ENCODE measurements at places on chromosomes 7 and 10. TPM values are rescaled to one million over a fixed set of nuclear protein-coding genes. Genes with fewer than 3 reads are reported as not detected.

ANKRD2 gene
- total RNA-seq: not detected

DNA sequence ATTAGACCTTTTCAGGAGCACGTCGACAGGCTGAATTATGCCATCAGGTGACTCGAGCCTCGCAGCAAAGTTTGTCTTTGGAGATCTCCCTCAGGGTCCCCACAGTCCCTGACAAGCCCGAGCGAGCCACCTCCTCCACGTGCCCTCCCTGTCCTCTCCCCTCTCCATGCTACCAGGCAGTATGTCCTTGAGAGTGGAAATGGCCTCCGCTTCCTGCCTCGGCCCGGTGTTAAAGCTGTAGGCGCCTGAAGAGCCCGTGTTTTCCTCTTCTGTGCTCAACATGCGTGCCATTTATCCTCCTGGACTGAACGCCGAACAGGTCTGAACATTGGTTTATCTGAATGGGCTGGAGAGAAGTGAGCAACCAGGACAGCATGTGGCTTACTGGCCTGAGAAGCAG is 82.6 kb downstream of the GPR26 start:
- DNase-seq: no peak

DNA sequence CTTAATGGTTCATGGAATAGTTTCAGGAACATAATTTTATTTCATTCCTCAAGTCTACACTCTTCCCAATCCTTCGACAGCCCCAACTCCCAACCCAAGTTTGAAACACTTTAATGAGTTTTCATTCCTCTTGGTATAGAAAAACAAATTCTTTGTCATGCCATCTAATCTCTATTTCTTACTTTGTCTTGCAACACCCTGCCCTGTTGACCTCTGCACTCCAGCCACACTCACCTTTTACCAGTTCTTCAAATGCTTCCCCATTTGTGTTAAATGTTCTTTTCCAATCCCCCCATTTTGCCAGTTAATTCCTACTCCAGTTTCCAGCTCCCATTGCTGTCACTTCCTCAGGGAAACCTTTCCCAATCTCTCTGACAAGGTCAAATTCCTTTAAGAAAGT is 21.9 kb downstream of the ASAH2 start:
- DNase-seq: no peak

ZPBP gene
- not detected for total RNA-seq

GRCh38 chr7:22896917-22897316 is 74.3 kb upstream of the TOMM7 start:
- no peak for DNase-seq

DNA sequence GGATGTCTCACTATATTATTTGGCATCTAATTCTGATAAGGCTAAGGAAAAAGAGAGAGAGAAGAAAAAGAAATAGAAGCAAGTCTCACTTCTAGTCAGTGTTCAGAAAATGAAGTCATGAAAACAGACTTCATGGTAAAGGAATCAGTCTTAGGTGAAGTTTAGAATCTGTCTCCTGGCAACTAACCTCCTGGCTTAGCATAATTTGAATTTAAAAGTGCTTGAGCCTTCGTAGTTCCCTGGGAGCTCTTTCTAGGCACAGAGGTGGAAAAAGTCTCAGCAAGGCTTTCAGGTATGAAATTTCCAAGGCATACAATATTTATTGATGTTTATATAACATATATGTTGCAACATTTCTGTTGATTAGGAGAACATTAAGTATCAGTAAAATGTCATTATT is 10.4 kb downstream of the CHRM2 start:
- DNase-seq: no peak

HOXA3 gene
- total RNA-seq: not detected

SEMA3A gene
- total RNA-seq: 1.2 TPM

- DNase-seq: peak; percentile 32
Measured at GRCh38 chr7:155951554-155952158, 139.4 kb upstream of the SHH start.

GRCh38 chr7:32357535-32358277 is 132.5 kb downstream of the LSM5 start:
- no peak for DNase-seq

- peak; percentile 48 for DNase-seq
Measured at GRCh38 chr7:22860784-22861482, 38.3 kb upstream of the TOMM7 start.

DNA sequence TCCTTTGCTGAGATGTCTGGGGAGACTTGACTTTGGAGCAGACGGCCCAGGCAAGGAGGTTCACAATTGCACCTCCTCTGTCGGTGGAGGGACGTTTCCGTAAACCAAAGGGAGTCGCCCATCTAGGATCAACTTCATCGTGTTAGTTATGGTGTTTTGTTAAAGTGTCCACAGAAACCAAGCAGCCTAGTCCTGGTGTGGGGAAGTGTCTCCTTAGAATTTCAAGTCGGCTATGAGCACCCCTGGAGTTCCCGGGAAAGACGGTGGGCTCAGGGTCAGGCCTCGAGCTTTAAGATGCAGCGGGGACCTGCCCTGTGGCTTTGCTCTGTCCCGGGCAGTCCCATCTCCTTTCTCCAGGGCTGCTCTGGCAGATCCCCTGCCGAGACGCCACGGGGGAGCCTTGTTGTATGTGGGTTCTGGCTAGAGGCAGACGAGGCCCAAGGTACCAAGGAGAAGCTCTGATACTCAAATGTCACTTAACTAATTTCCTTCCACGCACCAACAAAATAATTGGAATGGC is 319.2 kb downstream of the ADARB2 start:
- DNase-seq: no peak

DNA sequence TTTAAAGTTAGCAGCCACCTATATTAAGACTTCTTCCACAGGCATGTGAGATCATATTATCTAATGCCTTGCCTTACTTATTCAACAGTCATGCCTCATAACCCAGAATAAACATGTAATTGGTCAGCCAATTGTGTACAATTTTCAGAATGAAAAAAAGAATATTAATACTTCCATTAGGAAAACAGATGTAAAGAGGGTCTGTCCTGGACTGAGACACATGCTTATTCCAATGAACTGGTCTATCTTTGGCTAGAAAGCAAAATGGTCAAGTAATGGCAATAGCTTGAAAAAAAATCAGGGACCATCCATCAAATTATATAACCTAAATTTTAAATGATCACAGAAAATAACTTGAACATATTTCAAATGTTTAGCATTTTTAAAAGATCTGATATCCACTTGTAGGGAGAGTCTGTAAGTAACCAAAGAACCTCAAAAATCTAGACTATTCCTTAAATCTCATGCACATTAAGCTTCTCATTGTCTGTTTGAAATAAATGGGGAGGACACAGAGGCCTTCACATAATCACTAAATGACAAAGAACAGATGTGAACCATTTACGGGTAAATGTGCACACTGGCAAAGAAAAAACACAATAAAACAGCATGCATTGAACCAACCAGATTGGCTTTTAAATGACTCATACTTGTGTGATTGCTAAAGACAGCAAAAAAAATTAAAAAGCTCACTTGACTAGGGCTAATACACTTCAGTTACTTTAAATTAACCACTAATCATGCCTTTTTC is 568.8 kb upstream of the PCDH15 start:
- DNase-seq: no peak

XRCC2 gene
- 17.2 TPM for total RNA-seq

GRCh38 chr10:112434988-112435619 is 11.6 kb downstream of the ZDHHC6 start:
- DNase-seq: no peak

DNA sequence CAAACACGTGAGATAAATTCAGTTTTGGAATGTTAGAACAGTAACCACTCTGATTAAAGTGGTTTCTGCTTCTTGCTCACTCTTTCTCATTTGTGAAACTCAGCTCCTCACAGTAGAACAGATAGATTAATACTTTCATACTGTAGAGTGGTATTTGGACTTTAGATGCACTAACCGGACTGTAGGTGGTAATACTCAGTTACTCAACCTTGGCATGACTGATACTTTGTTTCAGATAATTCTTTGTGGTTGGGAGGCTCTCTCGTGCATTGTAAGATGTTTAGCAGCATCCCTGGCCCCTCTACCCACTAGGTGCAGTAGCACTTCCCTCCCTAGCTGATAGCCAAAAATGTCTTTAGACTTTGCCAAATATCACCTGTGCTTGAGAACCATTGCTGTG is 37.6 kb downstream of the MCU start:
- DNase-seq: peak; percentile 10

AKR1B15 gene
- not detected for total RNA-seq

DNA sequence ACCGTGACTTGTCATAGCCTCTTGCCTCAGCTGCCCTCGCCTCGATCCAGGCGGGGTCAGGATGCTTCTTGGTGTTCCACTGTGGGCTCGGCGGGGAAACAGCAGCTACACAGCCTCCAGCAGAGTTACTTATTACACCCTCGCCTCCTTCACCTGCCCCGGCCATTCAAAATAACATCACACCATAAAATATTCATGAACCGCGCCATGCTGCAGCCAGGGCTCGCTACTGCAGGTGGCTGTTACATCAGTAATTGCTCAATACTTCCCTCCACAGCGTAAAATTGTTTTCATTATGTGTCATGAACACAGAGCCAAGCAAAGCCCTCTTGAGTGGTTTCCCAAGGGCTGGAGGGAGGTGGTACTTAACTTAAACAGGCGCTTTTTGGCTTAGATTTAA is 241.5 kb upstream of the SP8 start:
- no peak for DNase-seq

DNA sequence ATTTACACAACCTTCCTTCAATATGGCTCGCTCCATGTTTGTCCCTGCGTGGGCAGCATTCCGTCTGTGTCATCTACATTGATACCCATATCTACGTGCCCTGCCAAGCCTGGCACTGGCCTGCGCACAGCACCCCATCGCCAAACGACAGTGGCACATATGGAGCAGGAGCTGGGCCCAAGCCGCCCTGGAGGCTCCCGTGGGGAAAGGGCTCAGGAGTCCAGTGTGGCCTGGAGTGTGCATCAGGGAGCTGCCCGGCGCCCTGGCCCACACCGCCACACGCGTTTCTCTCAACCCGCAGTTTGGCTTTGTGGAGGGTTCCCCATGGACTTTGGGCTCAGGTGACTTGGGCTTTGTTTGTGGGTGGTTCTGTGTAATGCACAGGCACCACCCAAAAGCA is 273.2 kb downstream of the PTPRN2 start:
- no peak for DNase-seq

GRCh38 chr10:36092116-36092515 is 450.0 kb upstream of the FZD8 start:
- no peak for DNase-seq

ZNF425 gene
- 0.29 TPM for total RNA-seq

GRCh38 chr10:565676-566075 is 123.8 kb downstream of the DIP2C start:
- no peak for DNase-seq

KLF14 gene
- not detected for total RNA-seq

DNA sequence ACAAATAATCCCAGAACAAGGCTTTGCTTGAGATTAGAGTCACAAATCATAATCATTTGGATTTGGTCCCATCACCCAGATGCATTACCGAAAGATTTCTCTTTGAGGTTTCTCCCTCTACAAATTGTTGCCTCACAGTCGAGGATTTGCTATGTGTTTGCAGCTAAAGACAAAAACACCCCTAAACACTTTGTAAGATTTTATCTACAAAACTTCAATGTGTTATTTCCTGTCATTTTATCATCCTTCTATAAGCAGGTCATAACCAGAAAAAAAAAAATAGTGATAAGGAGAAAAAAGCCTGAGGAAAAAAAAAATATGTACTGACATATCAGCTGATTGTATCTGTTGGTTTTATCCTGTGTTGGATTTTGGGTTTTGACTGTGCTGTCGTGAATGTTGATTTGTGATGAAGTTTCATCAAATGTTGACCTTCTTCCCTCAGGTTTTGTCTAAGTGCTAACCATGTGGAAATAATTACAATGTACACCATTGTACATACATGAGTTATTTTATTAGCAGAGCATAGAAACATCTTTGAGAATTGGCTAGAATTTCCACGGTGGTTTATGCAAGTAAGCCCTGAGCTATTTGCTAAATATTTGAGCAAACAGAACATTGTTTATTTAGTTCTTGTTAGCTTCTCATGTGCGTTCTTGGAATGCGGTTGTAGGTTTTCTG is 274.4 kb downstream of the NEBL start:
- DNase-seq: no peak

DNA sequence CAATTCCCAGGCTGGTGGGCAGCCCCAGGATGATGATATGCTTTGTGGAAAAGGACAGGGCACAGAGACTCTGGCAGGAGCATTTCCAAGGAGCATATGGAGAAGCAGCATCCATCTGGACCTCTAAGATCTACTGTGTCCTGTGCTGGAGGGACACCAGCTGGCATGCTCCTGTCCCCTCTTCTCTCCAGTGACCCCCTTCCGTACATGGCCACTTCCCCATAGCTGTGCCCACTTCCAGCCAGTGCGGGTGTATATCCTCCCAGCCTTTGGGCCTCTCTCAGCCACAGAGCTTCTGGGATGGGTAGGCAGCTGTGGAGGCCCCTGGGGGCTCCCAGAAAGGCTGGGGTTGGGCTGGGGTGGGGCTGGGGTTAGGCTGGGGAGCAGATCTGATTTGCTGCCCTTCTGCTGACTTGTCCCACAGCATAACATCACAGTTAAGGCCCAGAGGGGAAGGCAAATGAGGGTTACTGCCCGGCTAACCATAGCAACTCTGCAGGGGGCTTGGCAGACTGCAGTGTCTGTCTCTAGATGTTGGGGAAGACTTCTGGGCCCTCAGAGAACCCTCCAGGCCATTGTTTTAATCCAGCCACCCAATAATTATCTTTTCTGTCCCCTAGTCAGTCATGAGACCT is 6.3 kb downstream of the NPFFR1 start:
- no peak for DNase-seq

CPXM2 gene
- total RNA-seq: not detected

FAM237B gene
- total RNA-seq: not detected

DNA sequence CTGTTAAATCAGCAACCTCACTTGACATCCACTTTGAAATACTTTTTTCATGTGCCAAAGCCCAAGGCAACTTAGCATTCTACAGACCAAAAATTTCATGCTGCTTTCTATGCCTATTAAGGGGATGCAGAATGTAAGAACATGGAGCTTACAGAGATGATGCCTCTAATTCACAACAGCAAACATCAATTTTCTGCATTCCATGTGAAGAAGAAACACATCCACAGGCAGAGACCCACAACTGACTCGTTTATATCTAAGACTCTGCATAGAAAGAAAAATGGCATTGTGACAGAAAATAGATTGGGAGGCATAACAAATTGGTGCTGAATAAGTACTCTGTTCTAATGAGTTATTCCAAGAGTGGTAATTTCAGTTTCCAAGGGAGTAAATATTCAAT is 107.6 kb downstream of the SGMS1 start:
- no peak for DNase-seq

GRCh38 chr7:155456738-155457543 is 988 bp upstream of the EN2 start:
- peak; percentile 63 for DNase-seq
